ENCODE measurements at places on chromosomes 1 and 21.
A peak's percentile ranks its signal among the peaks of the same experiment; 100 is the strongest.

- no peak for DNase-seq
Measured at GRCh38 chr21:46060596-46061061, 37.3 kb upstream of the COL6A2 start.

GRCh38 chr1:159441360-159441759, 1.8 kb downstream of the OR10J1 start:
- no peak for DNase-seq

DNA sequence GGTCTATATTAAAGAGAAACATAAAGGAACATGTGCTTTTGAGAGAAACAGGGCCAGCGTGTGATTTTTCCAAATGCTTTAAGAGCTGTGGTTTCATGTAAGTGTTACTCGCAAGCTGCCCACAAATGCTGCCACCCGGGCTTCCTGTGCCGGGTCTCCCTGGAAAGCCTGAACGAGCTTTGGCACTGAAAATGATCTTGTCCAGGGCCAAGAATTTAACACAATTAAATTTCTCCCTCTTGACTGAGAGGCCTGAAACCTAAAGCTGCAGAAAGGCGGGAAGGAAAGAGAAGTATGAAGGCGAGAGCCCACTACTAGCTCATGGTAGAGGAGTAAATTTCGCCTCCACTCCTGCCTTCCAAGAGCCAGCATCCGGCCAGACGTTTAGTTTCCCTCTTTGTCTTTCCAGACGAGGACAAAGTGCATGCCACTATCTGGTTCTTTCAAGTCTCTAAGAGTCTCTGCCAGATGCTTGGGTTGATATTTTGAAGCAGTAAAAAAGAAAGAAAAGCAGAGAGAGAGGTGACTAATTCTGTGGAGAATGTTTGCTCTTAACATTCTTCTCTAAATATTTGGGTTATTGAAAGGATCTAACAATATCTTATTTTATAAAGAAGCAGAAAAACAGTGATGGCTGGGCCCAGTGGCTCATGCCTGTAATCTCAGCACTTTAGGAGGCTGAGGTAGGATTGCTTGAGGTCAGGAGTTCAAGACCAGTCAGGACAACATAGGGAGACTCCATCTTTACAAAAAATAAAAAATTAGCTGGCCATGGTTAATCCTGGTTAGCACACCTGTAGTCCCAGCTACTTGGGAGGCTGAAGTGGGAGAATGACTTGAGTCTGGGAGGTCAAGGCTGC, 100.0 kb upstream of the HNRNPU start:
- DNase-seq: peak; percentile 2

GRCh38 chr21:43790010-43790524, 690 bp downstream of the RRP1 start:
- no peak for DNase-seq

GRCh38 chr1:52007215-52008002, 16.9 kb upstream of the RAB3B start:
- no peak for DNase-seq

DNA sequence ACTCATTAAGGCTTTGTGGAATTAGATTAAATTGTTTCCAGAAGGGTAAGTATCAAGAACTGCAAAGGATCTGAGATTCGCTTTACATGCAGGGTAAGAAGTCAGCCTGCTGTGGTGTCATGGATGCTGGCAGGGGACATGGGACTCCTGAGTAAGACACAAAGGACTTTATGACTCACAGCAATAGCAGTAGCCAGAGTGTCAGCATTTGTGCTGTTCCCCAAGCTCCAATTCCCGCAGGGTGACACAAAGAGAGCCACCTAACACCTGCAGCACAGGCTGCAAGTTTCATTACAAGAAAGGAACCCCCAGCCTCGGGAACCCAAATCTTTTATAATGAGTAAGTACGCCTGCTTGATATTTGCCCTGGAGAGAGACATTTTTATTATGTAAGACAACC, 298.1 kb upstream of the POU3F1 start:
- no peak for DNase-seq

DNA sequence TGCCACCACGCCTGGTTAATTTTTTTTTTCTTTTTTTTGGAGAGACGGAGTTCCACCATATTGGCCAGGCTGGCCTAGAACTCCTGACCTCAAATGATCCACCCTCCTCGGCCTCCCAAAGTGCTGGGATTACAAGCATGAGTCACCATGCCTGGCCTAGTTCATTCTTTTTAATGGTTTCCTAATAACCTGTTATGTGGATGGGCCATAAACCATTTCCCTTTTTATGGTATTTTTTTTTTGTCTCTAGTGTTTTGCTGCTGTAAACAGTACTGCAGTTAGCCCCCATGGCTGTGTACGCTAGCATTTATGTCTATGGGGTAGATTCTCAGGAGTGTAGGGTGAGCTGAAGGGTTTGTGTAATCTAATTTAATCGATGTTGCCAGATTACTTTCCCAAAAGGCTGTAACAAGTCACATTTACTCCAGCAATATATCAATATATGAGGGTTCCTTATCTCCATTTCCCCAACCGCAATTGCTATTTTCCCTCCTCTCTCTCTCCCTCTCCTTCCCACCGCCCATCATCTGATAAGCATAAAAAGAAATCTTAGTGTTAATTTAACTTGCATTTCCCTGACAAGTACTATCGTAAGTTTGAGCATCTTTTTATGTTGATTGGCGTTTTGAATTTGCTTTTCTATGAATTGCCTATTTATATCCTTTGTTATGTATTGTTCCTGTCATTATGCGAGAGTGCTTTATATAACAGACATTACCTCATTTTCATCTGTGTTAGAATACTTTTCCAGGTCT, 28.7 kb downstream of the RCSD1 start:
- no peak for DNase-seq

All from CD4-positive, alpha-beta T cell treated with Interleukin-6 at 100 ng/mL for 8 hours (primary cell).